ENCODE measurements at places on chromosomes 4 and X. TPM values are rescaled to one million over a fixed set of nuclear protein-coding genes. Genes with fewer than 3 reads are reported as not detected.

- H3K27ac ChIP-seq = peak overlapping the region; percentile 51
- peak; percentile 54 for DNase-seq
- H3K4me3 ChIP-seq = no peak overlapping the region
Observed at GRCh38 chr4:3013839-3014350, 50.5 kb downstream of the GRK4 start.

DNA sequence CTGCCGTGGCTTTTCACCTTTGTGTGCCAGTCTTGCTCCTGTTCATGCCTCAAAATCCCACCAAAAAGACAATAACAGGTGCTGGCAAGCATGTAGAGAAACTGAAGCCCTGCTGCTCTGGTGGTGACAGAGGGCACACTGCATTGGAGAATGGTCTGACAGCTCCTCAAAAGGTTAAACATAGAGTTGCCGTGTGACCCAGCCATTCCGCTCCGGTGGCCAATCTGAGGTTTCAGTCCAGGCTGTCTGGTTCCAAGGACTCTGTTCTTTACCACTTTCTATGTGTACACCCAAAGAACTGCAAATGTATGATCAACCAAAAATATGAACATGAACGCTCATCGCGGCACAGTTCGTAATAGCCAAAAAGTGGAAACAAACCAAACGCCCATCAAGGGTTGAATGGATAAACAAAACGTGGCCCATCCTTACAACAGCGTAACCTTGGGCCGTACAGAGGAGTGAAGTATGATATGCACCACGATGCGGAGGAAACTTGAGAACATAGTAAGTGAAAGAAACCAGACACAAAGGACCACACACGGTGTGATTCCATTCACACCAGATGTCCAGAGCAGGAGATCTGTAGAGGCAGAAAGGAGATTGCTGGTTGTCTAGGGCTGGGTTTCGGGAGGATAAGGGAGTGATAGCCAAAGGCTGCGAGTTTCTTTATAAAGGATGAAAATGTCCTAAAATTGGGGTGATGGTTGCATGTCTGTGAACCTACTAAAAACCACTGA lies 33.6 kb upstream of the WFS1 start:
- H3K4me3 ChIP-seq = no peak overlapping the region
- no peak overlapping the region for H3K27ac ChIP-seq
- no peaks in the 10 kb centered on the region for H3K36me3 ChIP-seq
- H3K27me3 ChIP-seq = no peaks in the 10 kb centered on the region
- no peak for DNase-seq

DNA sequence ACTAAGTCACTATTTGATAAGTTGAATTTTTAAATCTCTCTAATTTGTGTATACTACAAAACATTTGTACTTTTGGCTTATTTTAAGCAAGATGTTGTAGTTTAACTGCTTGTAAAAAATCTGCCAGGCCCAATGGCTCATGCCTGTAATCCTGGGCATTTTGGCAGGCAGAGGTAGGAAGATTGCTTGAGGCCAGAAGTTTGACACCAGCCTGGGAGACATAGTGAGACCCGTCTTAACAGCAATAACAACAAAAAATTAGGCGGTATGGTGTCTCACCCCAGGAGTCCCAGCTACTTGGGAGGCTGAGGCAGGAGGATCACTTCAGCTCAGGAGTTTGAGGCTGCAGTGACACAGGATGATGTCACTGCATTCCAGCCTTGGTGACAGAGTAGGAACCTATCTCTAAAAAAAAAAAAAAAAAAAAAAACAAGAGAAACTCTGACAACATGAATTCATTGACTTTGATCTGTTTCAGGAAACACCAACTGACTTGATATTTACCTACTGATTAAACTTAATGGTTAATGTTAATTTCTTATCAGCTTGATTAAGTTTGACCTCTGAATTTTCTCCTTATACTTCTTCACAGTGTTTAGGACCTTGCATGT lies 8.9 kb downstream of the FHIP1A start:
- H3K27ac ChIP-seq = no peak overlapping the region
- H3K27me3 ChIP-seq = no peaks in the 10 kb centered on the region
- no peak overlapping the region for H3K4me3 ChIP-seq
- no peaks in the 10 kb centered on the region for H3K4me1 ChIP-seq
- no peak for DNase-seq

GRCh38 chr4:153955327-153955726 lies 166.4 kb upstream of the SFRP2 start:
- H3K4me1 ChIP-seq = peaks cover 4% of the 10 kb centered on the region
- H3K36me3 ChIP-seq = no peaks in the 10 kb centered on the region

DNA sequence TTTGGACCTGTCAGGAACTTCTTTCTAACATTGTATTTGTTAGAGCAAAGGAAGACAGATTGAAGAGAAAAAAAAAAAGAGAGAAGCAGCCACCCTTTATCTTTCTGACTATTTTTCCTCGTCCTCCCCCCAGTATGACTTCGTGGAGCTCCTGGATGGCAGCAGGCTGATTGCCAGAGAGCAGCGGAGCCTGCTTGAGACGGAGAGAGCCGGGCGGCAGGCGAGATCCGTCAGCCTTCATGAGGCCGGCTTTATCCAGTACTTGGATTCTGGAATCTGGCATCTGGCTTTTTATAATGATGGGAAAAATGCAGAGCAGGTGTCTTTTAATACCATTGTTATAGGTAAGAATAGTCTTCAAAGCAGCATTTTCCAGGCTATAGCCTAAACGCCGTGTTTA lies 237.7 kb downstream of the DCTD start:
- no peak overlapping the region for H3K27ac ChIP-seq
- no peaks in the 10 kb centered on the region for H3K36me3 ChIP-seq
- no peaks in the 10 kb centered on the region for H3K4me1 ChIP-seq
- peaks cover 9% of the 10 kb centered on the region for H3K27me3 ChIP-seq
- no peak for DNase-seq

- no peak overlapping the region for H3K27ac ChIP-seq
- H3K4me3 ChIP-seq = no peak overlapping the region
- H3K27me3 ChIP-seq = peaks cover 2% of the 10 kb centered on the region
- no peaks in the 10 kb centered on the region for H3K4me1 ChIP-seq
- no peak for DNase-seq
Observed at GRCh38 chrX:31355206-31355955, 283.5 kb upstream of the FTHL17 start.

DNA sequence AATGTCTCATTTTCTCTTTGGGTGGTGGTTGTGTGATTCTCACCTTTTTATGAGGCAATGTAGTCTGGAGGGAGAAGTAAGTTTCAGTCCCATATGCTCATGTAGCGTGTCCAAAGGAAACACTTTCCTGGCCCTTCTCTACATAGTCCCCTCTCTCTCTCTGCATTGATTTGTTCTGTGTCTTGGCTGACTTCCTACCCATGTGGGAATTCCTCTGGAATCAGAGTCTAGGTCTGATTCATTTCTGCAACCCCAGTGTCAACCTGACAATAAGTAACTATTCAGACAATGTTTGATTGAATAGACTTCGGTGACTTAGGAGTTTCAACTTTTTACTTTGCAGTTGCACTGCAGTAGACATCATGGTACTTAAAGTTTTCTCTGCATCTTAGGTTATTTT lies 2.7 kb upstream of the ALAS2 start:
- no peaks in the 10 kb centered on the region for H3K36me3 ChIP-seq
- no peak for DNase-seq
- no peaks in the 10 kb centered on the region for H3K4me1 ChIP-seq
- H3K4me3 ChIP-seq = no peak overlapping the region
- H3K27ac ChIP-seq = no peak overlapping the region

GRCh38 chrX:120260369-120260768 lies 9.8 kb downstream of the ZBTB33 start:
- no peak overlapping the region for H3K4me3 ChIP-seq
- DNase-seq = no peak
- no peaks in the 10 kb centered on the region for H3K27me3 ChIP-seq
- H3K27ac ChIP-seq = no peak overlapping the region
- H3K36me3 ChIP-seq = peaks cover 10% of the 10 kb centered on the region

- H3K27me3 ChIP-seq = no peaks in the 10 kb centered on the region
- H3K27ac ChIP-seq = no peak overlapping the region
- no peak overlapping the region for H3K4me3 ChIP-seq
- H3K4me1 ChIP-seq = no peaks in the 10 kb centered on the region
- DNase-seq = no peak
- no peaks in the 10 kb centered on the region for H3K36me3 ChIP-seq
Observed at GRCh38 chr4:71209161-71209560, 129.7 kb upstream of the SLC4A4 start.

- H3K36me3 ChIP-seq = no peaks in the 10 kb centered on the region
- H3K4me1 ChIP-seq = no peaks in the 10 kb centered on the region
- no peaks in the 10 kb centered on the region for H3K27me3 ChIP-seq
- no peak overlapping the region for H3K27ac ChIP-seq
- H3K4me3 ChIP-seq = no peak overlapping the region
- no peak for DNase-seq
Observed at GRCh38 chr4:106569146-106570031, 200.8 kb upstream of the GIMD1 start.

GRCh38 chr4:78923464-78924312 lies 15.6 kb downstream of the PAQR3 start:
- peaks cover 13% of the 10 kb centered on the region for H3K36me3 ChIP-seq
- H3K27ac ChIP-seq = no peak overlapping the region
- no peak overlapping the region for H3K4me3 ChIP-seq
- H3K4me1 ChIP-seq = no peaks in the 10 kb centered on the region
- no peak for DNase-seq

DNA sequence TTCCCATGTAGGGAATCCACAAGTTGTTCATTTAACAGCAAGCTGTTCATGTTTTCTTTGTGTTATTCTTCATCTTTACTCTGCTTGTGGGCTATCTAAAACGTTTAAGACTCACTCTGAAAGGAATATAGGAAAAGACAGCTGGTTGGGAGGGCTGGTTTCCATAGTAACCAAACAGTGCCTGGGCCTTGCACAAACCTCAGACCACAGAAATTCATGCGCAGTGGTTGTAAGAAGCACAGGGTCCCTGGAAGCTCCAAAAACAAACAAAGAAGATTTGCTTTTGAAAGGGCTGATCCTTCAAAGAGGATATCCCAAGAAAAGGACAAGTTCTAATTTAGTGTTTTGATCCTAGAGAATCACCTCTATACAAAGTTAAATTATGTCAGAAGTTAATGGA lies 7.8 kb downstream of the SERTM2 start:
- H3K27ac ChIP-seq = no peak overlapping the region
- peaks cover 2% of the 10 kb centered on the region for H3K27me3 ChIP-seq
- H3K4me3 ChIP-seq = no peak overlapping the region

- H3K27me3 ChIP-seq = no peaks in the 10 kb centered on the region
- peaks cover 12% of the 10 kb centered on the region for H3K36me3 ChIP-seq
- DNase-seq = no peak
- H3K4me3 ChIP-seq = no peak overlapping the region
Observed at GRCh38 chrX:123899701-123900100, 39.8 kb downstream of the XIAP start.

DNA sequence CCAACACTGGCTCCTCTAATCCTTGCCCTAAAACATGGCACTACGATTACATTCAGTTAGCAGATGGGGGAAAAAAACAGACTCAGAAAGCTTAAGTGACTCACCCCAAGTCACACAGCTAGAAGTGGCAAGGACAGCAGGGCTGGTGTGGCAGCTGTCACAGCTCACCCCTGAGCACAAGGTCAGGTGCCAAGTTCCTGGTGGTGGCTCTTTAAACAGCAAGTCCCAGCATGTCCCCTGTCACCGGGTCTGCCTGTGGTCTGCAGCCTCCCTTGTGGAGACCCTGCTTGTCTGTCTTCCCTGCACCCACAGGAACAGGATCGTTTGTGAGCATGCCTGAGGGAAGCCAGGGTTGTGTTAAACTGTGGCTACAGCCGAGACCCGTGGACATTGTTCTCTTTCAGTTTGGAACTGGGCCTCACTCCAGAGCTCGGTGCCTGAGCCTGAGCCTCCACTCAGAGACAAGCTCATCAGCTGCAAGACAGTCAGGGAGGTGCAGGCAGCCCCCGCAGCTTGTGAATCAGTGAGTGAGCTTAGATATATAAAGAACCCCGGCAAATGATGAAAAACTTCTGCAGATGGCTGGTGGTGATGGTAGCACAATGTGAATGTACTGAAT lies 260.8 kb downstream of the BCOR start:
- H3K4me1 ChIP-seq = no peaks in the 10 kb centered on the region
- H3K27ac ChIP-seq = no peak overlapping the region
- peak; percentile 27 for DNase-seq
- no peaks in the 10 kb centered on the region for H3K27me3 ChIP-seq
- no peak overlapping the region for H3K4me3 ChIP-seq
- H3K36me3 ChIP-seq = no peaks in the 10 kb centered on the region

DNA sequence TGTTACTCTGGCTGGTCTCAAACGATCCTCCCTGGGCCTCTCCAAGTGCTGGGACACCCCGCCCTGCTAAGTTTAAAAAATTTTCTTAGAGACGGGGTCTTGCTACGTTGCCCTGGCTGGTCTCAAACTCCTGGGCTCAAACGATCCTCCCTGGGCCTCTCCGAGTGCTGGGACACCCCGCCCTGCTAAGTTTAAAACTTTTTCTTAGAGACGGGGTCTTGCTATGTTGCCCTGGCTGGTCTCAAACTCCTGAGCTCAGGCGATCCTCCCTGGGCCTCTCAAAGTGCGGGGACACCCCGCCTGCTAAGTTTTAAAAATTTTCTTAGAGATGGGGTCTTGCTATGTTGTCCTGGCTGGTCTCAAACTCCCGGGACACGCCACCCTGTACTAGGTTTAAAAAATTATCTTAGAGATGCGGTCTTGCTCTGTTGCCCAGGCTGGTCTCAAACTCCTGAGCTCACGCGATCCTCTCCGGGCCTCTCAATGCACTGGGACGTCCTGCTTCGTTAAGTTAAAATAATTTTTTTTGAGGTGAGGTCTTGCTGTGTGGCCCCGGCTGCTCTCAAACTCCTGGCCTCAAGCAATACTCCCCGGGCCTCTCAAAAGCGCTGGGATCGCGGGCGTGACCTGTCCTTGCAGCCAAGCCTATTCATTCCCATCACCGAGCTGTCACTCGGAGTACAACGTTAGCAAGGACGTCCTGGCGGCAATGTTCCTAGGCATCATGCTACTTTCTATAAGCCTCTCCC lies 1.1 kb downstream of the SLC25A6 start:
- peaks cover 56% of the 10 kb centered on the region for H3K36me3 ChIP-seq
- no peak for DNase-seq
- peak overlapping the region; percentile 90 for H3K27ac ChIP-seq
- H3K4me1 ChIP-seq = peaks cover 58% of the 10 kb centered on the region
- peak overlapping the region; percentile 91 for H3K4me3 ChIP-seq
- no peaks in the 10 kb centered on the region for H3K27me3 ChIP-seq

GRCh38 chr4:147367891-147368290 lies 113.0 kb upstream of the EDNRA start:
- DNase-seq = no peak

Gene GPC4
- 0.05 TPM for total RNA-seq

Gene HMGN5
- total RNA-seq = 6.2 TPM

Gene OTC
- not detected for total RNA-seq

Gene MAGEE2
- not detected for total RNA-seq

Gene COL25A1
- not detected for total RNA-seq

Gene CPZ
- total RNA-seq = not detected

Gene PAGE1
- total RNA-seq = not detected

Gene TLR10
- 0.17 TPM for total RNA-seq

Gene LAMP2
- 38.0 TPM for total RNA-seq

Gene CENPVL1
- total RNA-seq = not detected

Gene WDR17
- total RNA-seq = 1.4 TPM

All from activated naive CD4-positive, alpha-beta T cell treated with anti-CD3 and anti-CD28 coated beads for 36 hours (primary cell).